ENCODE measurements at places on chromosomes 13 and 19. TPM values are rescaled to one million over a fixed set of nuclear protein-coding genes. Genes with fewer than 3 reads are reported as not detected.
A peak's percentile ranks its signal among the peaks of the same experiment; 100 is the strongest.

Gene ZNF208
- total RNA-seq: 9.7 TPM

Gene SH2D3A
- total RNA-seq: 64.3 TPM

DNA sequence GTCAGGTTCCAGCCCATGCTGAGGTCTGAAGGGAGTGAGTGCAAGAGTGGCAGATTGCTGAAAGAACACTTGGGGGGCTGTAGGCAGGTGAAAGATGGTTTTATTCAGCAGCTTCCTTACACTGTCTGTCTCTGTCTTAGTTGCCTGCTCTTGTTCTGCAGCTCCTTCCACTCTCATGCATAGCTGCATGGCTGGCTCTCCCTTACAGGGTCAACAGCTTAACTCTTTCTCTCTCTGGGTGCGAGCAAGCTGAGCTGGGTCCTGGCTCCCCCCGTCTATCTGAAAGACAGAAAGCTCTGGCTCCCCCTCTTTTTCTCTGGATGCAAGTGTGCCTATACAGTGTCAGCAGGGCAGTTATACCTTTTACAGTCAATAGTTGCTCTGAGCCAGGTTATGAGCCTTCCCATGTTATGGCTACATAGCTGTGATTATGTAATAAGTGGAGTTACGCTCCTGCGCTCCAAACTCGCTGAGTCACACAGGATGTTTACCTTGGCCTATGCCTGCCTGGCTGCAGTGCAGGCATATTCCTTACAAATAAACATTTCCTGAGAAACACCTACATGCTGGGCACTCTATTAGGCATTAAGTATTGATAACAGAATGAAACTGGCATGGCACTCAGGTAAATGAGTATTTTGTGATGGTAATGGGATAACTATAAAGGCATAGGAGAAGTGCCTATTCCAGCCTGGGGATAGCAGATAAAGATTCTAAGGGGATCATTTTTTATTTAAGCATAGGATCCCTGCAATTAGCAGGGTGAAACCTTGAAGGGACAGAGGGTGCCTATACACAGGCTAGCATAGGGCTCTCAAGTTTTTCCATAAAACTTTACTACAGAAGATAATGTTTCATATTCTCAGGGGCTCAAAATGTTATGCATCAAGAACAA lies 826.9 kb upstream of the PCDH9 start:
- DNase-seq: no peak

Gene FGF21
- not detected for total RNA-seq

- no peak for DNase-seq
Observed at GRCh38 chr19:33312065-33312464, 9.7 kb upstream of the CEBPA start.

DNA sequence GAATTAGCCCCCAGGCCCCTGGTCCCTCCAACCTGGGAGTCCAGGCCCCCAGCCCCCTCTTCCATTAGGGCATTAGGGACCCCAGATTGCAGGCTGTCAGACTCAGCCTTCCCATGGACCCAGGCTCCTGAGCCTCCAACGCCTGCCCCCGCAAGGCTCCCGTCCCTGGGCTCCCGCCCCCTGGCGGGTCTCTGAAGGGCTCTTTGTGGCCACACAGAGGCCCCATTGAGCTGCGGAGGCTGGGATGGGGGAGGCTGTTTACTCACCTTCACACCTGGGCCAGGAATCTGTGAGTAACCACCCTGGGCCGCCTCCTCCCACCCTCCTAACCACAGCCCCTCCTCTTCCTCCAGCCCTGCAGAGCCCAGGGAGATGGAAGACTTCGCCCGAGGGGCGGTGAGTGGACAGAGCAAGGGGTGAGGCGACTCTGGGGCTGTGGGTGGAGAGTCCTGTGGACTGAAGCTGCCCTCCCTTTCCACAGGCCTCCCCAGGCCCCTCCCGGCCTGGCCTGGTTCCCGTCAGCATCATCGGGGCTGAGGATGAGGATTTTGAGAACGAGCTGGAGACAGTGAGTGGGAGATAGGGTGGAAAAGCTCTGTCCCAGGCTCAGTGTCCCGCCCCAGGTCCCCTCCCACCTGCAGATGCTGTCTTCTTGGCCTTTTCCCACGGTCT lies 4.9 kb downstream of the ARHGEF1 start:
- DNase-seq: peak; percentile 83

Gene ODAD3
- not detected for total RNA-seq

GRCh38 chr19:38809592-38810252 lies 3.0 kb downstream of the LGALS4 start:
- DNase-seq: no peak

Gene GRK1
- not detected for total RNA-seq

Gene NLRP4
- not detected for total RNA-seq

- no peak for DNase-seq
Observed at GRCh38 chr19:34148658-34149185, 23.6 kb upstream of the LSM14A start.

DNA sequence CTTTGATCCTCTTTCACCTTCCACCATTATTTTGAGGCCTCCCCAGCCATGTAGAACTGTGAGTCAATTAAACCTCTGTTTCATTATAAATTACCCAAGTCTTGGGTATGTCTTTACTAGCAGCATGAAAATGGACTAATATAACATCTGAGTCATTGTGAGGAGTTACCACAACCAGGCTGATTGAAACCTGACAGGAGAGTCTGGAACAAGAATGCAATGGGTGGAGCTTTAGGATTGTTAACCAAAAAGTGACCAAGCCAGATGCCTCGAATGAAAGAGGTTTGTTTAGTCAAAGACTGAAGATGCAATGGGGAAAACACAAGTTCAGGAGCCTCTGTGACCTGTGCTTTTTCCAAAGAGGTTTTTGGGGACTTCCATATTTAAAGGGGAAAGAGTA lies 659.0 kb downstream of the SLITRK6 start:
- no peak for DNase-seq

DNA sequence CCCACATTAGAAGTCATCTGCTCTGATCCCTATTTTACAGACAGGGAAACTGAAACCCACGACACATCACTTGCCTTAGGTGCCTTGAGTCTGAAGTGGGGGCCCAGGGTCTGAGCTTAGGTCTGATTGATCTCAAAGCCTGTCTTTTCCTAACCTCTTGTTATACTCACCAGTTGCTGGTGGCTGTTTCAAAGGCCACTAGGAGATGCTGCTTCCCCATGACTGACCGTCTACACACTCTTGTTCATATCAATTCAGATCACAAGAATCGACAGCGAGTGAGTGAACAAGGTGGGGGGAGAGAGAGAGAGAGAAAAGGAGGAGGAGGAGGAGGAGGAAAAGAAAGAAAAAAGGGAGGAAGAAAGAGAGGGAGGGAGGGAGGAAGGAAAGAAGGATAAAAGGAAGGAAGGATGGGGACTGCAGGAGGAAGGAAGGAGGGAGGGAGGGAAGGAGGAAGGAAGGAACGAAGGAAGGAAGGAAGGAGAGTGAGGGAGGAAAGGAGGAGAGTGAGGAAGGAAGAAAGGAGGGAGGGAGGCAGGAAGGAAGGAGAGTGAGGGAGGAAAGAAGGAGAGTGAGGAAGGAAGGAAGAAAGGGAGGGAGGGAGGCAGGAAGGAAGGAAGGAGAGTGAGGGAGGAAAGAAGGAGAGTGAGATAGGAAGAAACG lies 3.3 kb downstream of the OR10H1 start:
- DNase-seq: peak; percentile 60

DNA sequence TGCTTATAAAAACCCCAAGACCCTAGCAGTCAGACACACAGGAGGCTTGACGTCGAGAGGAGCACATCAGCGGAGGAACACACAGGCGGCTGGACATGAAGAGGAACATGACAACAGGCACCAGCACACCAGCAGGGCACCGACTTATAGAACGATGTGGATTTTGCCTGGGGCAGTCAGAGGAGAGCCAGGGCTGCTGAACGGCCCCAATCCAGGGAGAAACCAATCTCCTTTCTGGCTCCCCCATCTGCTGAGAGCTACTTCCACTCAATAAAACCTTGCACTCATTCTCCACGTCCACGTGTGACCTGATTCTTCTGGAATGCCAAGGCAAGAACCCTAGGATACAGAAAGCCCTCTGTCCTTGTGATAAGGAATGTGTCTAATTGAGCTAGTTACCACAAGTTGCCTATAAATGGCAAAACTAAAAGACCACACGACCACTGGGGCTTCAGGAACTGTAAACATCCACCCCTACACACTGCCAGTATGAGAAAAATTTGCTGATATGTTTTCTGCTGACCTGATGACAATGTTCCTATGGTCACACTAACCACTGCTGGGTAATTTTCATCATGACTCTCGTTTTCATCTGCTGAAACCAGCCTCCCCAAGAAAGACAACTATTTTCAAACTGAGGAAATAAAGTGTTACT lies 35.8 kb upstream of the CEACAM21 start:
- DNase-seq: no peak

GRCh38 chr13:80338781-80339562 lies 2.0 kb downstream of the SPRY2 start:
- no peak for DNase-seq

GRCh38 chr13:36515466-36515865 lies 83.2 kb downstream of the CCNA1 start:
- no peak for DNase-seq

GRCh38 chr13:83377491-83377890 lies 504.8 kb downstream of the SLITRK1 start:
- DNase-seq: no peak

Gene COL4A1
- total RNA-seq: not detected

DNA sequence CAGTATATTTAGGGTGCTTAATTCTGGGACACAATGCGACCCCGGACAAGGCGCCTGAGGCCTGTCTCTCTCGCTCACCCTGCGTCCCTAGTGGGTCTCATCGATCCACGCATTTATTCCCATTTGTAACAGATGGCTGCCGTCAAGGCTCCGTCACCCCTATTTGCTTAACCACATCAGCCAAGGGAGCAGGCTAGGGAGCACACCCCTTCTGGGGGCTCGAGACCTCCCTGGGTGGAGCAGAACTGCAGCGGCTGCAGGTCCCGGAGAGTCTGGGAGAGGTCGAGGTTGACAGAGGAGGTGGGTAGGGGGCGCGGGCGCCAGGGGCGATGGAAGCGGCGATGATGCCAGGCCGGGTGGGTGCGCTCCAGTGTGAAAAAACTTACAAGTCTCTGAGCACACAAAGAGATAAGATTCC lies 507 bp downstream of the ALG5 start:
- DNase-seq: peak; percentile 46

- no peak for DNase-seq
Observed at GRCh38 chr13:50914848-50915247, 5.3 kb downstream of the RNASEH2B start.

- no peak for DNase-seq
Observed at GRCh38 chr13:34748073-34748472, 194.0 kb upstream of the NBEA start.

- no peak for DNase-seq
Observed at GRCh38 chr13:110168999-110169933, 137.7 kb downstream of the COL4A1 start.

DNA sequence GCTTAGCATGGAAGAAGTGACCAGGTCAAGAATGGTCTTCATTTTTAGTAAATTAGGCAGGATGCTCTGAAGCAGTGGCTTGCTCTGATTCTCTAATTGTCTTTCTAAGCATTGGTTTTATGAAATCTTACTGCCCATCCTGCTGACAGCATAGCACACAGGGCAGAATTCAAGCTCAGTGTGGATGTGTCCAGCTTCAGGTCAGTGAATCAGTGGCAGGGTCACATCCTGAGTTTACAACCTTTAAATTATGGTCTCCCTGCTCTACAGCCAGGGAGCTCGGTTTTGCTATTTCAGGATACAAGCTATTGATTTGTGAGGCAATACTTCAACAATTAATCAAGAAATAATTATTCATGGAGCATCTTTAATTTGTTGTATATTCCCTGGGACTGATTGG lies 202.3 kb upstream of the RXFP2 start:
- no peak for DNase-seq

Gene LILRB1
- total RNA-seq: 1.6 TPM

Gene CXCL17
- total RNA-seq: not detected

GRCh38 chr19:37095859-37096258 lies 17.6 kb downstream of the ZNF420 start:
- DNase-seq: no peak

- no peak for DNase-seq
Observed at GRCh38 chr19:1085676-1086442, 9.3 kb downstream of the POLR2E start.

DNA sequence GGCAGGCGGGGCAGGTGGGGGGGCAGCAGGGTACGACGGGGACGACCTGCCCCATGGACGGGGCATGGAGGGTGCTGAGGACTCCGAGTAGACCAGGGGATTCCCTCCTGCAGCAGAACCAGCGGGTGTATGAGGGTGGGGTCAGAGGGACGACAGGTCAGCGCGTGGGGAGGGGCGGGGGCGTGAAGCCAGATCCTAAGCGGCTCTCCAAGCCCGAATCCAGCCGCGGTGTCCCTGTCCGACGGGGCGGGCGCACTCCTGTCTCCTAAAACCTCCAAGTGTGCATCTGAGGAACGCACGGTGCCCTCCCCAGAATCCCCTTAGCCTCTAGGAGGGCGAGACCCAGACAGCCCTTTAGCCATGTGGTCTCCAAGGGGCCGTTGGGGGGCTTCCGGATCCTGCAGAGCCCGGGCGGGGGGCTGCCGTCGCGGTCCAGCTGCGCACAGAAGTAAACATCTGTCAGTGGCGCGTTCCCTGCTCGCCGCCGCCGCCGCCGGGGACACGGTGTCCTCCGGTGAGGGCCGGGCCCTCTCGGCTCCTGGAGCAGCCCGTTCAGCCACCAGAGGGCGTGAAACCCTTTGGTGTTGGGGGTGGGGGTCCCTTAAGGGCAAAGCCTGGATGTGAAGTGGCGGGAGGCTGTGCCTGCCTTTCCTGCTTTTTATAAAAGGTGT lies 730 bp downstream of the NRTN start:
- peak; percentile 73 for DNase-seq

GRCh38 chr13:78657699-78658629 lies 991 bp downstream of the OBI1 start:
- no peak for DNase-seq

DNA sequence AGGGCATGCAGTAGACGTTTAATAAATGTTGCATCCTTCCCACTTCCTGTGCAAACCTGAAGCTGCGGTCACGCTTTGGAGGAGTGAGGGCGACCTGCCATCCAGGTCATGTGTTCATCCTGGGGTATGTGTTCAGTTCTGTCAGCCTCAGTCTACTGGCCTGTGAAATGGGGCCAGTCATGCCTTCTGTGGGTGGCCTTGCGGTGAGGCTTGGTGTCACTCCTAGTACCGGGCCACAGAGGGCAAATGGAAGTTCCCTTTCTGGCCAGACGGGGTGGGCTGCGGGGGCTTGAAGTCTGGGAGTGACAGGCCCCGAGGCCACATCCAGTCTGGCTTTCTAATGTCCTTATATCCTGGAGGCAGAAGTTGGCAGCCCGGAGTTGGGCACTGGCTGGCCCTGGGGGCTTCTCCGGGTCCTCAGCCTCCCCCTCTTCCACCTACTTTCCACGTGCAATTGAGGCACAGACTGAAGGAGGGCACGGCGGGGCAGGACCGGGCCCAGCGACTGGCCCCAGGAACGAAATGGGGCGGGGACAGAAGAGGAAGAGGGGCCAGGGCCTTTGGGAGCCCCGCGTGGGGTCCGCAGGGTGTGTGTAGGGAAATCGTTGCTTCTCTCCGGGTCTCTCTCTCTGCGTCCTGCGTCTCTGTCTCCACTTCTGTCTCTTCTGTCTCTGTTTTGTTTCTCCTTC lies 11.1 kb downstream of the PDE4A start:
- DNase-seq: no peak

DNA sequence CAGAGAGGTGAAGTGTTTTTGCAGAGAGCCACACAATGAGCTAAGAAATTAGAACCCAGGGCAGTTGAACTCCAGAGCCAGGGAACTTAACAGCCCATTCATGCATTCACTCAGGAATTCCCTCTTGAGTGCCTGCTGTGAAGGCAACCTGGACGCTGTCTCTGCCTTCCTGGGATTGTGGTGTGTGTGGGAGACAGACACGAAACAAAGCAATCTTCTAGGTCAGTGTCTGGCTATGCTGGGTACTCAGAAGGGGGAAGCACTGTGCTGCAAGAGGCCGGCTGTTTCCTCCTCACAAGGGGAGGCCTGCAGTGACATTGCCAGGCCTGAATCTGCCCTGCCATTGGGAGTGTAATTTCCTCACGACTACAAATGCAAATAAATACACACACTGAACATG lies 9.7 kb downstream of the BCKDHA start:
- DNase-seq: no peak
